ENCODE measurements at places on chromosomes 16 and 17. TPM values are rescaled to one million over a fixed set of nuclear protein-coding genes. Genes with fewer than 3 reads are reported as not detected.

The MMP15 gene
- total RNA-seq = 1.2 TPM

The CEP295NL gene
- 0.38 TPM for total RNA-seq

The SCN4A gene
- 0.19 TPM for total RNA-seq

The EVPLL gene
- 4.3 TPM for total RNA-seq

The SLC35G6 gene
- total RNA-seq = not detected

The TSNAXIP1 gene
- total RNA-seq = 0.76 TPM

The TP53TG3E gene
- total RNA-seq = not detected

The C16orf89 gene
- 1.4 TPM for total RNA-seq

The DPEP1 gene
- total RNA-seq = 1.7 TPM

The HBA2 gene
- total RNA-seq = 595 TPM

The GRN gene
- 74.8 TPM for total RNA-seq

The TEN1 gene
- total RNA-seq = 10.4 TPM

The SLC25A39 gene
- total RNA-seq = 46.9 TPM

The DHRS11 gene
- 3.0 TPM for total RNA-seq

The TBX21 gene
- total RNA-seq = 1.6 TPM

The SLC25A19 gene
- 15.4 TPM for total RNA-seq

The ALOX12 gene
- total RNA-seq = under 0.01 TPM

The KRTAP1-3 gene
- total RNA-seq = not detected

The DNAI2 gene
- 0.38 TPM for total RNA-seq

The G6PC1 gene
- total RNA-seq = 0.05 TPM

The SHISA6 gene
- total RNA-seq = 0.09 TPM

The KAT2A gene
- total RNA-seq = 9.7 TPM

The NLRC3 gene
- total RNA-seq = 18.8 TPM

The KPNA2 gene
- total RNA-seq = 111 TPM

The ENKD1 gene
- 12.0 TPM for total RNA-seq

The KRTAP4-6 gene
- total RNA-seq = not detected

The TNP2 gene
- not detected for total RNA-seq

The CX3CL1 gene
- total RNA-seq = 1.4 TPM

The AATK gene
- total RNA-seq = 0.24 TPM

The SDK2 gene
- total RNA-seq = 0.66 TPM

The SCGB1C2 gene
- not detected for total RNA-seq

The PIK3R6 gene
- total RNA-seq = 1.9 TPM

The HSD17B1 gene
- total RNA-seq = 1.1 TPM

The TMIGD1 gene
- not detected for total RNA-seq

The PERCC1 gene
- not detected for total RNA-seq

The CFAP97D1 gene
- not detected for total RNA-seq

The CRHR1 gene
- 0.05 TPM for total RNA-seq

The AGRP gene
- total RNA-seq = 0.09 TPM

The CSF3 gene
- total RNA-seq = 0.09 TPM

The CCL2 gene
- 46.1 TPM for total RNA-seq

The KRTAP9-8 gene
- not detected for total RNA-seq

The DDX5 gene
- 584 TPM for total RNA-seq

The PLLP gene
- total RNA-seq = 1.2 TPM

The RTN4RL1 gene
- total RNA-seq = 0.52 TPM

The THRA gene
- total RNA-seq = 9.9 TPM

The MT1H gene
- 0.85 TPM for total RNA-seq

The OMG gene
- total RNA-seq = 0.14 TPM

The PTX4 gene
- 0.05 TPM for total RNA-seq

The METTL23 gene
- total RNA-seq = 38.3 TPM

The CYTH1 gene
- total RNA-seq = 39.9 TPM

The SUPT4H1 gene
- total RNA-seq = 119 TPM

Measured in thymus (tissue), 14 donors.